ENCODE measurements at places on chromosomes 4 and X.

DNA sequence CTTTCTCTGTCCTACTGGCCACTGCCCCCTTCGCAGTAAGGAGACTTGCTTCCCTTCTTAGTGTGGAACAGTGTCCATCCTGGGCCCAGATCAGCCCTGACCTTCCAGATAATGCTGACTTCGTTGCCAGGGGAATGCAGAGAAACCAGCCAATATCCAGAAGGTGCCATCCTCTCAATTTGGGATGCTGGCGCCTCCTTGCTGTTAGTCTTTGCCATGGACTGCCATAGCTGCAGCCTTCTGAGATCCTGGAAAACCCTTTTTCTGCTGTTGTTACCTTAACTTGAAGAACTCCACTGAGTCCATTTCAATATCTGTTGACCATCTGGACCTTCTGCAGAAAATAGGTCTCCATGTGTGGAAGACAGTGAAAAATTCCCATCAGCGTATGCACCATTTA is 21.8 kb downstream of the RAI2 start:
- no peak for DNase-seq

DNA sequence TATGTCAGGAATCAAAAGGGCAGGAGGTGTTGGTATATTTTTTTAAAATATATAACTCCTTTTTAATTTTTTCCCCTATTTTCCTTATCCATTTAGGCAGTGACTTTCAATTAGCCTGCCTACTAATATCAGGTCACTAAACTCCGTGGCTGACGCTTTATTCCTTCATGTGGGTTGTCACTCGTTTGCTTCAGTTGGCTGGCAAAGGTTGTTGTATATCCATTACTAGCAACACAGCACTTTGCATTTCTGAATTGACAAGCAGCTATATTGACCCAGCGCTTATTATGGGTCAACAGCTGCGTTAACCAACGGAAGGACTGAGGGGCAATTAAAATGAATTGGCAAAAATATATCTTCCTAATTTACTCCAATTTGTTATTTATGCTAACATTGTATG is 87.7 kb downstream of the ARX start:
- DNase-seq = no peak

DNA sequence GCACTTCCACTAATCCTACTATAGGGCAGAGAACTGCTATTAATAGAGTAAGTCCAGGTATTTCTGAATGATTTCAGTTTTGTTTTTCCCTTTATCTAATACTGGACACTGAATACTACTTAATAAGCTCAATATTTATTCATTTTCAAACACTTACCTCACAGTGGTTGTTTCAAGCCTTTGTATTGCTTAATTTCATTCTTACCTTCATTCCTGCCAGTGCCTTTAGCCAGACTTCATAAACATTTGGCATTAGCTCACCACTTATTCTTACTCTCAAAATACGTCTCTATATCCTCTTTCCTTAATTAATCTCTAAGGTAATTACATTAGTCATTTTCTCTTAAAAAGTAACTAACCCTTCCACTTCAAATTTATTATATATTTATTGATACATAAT is 18.8 kb upstream of the CORIN start:
- DNase-seq = no peak

- no peak for DNase-seq
Measured at GRCh38 chr4:106595906-106596305, 227.3 kb upstream of the GIMD1 start.

DNA sequence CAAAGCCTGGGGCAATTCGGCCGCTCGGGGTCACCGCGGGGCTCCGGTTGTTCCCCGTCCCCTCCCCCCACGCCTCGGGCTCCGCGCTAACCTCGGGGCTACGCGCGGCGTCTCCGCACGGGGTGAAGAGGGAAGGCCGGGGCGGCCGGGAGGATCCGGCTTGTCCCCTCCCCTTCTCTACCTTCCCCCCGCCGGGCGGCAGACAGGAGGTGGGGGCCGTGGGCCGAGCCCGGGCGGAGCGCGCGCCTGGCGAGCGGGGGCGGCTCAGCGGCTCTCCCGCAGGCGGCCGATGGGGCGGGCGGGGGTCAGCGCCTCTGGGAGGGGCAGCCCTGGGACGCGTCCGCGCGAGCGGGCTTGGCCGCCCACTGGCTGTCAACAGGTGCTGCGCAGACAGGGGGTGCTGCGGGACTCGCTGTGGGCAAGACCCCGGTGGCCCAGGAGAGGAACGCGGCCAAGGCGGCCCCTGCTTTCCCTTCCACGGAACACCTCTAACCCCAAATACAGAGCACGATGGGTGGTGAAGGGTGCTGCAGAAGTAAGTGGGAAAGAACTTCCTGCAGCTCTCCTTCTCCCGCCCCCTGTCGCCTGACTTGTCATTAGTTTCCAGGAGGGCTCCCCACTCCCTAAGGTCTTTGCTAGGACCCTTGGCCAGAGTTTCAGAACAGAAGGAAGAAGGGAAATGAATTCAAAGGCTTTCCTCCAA is at the start of gene PDGFC:
Gene PDGFC, minus strand, starts transcription at position 124 of the 703 bp plus-strand sequence. CDS start 896 bp downstream, outside the sequence.
- DNase-seq = peak; percentile 91

DNA sequence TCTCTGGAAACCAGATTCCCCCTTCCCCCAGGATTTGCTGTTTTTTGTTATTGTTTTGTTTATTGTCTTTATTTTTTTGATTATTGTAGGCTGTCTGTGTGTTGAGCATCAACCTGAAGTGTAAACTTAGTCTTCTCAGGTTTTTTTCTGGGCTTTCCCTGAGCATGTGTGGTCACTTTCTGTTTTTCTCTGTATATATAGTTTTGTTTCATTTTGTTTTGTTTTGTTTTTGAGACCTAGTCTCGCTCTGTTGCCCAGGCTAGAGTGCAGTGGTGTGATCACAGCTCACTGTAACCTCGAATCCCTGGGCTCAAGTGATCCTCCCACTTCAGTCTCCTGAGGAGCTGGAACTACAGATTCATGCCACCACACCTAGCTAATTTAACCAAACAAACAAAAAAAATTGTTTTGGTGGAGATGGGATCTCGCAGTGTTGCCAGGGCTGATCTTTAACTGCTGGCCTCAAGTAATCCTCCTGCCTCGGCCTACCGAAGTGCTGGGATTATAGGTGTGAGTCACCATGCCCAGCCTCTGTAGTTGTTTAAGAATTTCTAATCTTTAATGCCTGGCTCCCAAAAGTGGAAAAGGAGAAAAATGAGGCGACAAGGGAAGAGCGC is 9.1 kb downstream of the IL13RA1 start:
- DNase-seq = no peak
